ENCODE measurements at places on chromosomes 3 and 15.
A peak's percentile ranks its signal among the peaks of the same experiment; 100 is the strongest.

DNA sequence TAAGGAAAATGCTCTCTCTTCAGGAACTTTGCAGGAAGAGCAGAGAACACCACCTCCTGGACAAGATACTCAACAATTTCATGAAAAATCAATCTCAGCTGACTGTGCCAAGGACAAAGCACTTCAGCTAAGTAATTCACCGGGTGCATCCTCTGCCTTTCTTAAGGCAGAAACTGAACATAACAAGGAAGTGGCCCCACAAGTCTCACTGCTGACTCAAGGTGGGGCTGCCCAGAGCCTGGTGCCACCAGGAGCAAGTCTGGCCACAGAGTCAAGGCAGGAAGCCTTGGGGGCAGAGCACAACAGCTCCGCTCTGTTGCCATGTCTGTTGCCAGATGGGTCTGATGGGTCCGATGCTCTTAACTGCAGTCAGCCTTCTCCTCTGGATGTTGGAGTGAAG is 200.5 kb downstream of the AKAP13 start:
- DNase-seq = peak; percentile 61

GRCh38 chr3:10956531-10956930 is 36.0 kb upstream of the SLC6A1 start:
- DNase-seq = no peak

GRCh38 chr15:68419301-68420175 is 12.4 kb downstream of the ITGA11 start:
- no peak for DNase-seq

DNA sequence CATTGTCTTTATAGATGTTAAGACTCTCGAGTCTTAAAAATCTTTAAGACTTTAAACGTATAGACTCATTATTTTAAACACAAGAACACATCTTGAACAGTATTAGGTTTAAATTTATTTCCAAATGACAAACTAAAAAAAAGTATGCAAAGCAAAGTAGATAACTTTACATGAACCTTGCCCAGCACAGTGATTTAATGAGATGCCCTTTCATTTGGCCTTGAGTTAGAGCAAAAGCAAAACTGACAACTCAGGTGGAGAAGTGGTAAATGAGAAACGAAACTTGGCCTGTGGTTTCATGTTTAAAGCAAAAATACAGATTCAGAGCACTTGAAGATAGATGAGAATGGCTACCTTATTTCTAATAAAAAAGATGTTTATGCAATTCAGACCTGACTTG is 8.6 kb downstream of the GPR15 start:
- no peak for DNase-seq

DNA sequence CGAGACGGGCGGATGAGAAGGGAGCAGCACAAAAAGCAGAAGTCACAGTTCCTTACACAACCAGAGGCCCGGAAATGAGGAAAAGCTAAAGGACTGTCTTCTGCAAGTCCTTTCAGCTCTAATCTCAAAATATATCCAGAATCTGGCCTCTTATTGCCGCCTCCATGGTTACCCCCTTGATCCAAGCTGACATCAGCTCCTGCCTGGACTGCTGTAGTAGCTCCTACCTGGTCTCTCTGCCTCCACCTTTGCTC is 324.0 kb upstream of the ROPN1 start:
- no peak for DNase-seq

DNA sequence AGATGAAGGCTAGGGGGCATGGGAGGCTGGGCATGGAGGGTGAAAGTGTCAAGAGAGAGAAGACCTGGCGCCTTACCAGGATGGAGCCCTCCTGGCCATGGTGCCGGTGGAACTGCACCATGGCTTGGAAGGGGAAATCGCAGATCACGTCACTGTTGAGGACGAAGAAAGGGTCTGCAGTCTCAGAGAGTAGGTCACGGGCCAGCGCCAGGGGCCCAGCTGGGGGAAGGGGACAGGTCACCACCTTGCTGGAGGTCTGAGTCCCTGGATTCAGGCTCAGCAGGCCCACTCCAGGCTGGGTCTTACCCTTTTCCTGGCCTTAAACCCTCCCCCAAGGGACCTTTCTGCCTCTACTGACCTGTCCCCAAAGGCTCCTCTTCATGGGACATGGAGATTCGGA is 855 bp downstream of the GMPPB start:
- no peak for DNase-seq

DNA sequence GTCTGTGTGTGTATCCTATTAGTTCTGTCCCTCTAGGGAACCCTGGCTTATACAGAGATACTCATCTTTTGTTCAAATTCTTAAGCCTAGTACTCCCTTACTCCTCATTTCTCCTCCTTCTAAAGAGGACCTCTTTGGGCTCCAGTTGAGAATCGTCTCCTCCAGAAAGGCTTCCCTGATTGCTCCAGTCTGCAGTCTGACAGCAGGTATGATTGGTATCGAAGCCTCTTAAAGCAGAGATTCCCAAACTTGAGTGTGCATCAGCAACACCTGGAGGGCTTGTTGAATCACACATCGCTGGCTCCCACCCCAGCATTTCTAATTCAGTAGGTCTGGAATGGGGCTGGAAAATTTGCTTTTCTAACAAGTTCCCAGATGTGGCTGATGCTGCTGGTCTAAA is 60.9 kb upstream of the NMNAT3 start:
- DNase-seq = no peak

DNA sequence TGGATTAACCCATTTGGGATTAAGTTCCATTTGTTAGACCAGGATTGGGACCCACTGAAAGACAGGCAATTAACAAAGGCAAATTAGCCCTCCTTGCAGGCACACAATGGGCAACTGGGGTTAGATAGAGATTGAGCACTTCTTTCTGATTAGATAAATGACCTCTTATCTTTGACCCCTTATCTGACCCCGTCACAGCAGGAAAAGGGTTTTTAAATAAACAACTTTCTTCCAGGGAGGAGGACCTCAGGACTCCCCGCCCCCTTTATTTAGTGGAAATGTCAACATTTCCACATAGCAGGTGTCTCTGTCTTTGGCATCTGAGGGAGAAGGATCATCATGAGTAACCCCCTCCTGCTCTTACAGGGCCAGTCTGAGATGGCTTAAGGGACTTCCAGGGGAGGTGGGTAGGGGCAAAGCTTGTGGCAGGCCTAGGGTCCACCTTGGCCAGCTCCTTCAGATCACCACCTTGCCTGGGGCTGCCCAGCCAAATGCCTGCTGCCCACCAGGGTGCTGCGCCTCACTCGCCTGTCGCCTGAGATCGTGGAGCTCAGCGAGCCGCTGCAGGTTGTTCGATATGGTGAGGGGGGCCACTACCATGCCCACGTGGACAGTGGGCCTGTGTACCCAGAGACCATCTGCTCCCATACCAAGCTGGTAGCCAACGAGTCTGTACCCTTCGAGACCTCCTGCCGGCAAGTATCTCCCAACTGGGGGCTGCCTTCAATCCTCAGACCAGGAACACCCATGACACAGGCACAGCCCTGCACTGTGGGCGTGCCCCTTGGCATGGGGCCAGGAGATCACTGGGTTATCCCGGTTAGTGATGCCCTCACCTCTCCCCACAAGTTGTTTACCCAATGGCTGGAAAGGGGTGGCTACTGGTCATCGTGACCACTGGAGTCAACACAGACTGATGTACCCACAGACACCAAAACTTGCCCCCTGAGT is 2.6 kb upstream of the WDR6 start:
- no peak for DNase-seq

GRCh38 chr3:133038089-133038730 is at the start of gene TMEM108:
Gene TMEM108, plus strand, starts transcription at chr3:133038391.
- peak; percentile 33 for DNase-seq

DNA sequence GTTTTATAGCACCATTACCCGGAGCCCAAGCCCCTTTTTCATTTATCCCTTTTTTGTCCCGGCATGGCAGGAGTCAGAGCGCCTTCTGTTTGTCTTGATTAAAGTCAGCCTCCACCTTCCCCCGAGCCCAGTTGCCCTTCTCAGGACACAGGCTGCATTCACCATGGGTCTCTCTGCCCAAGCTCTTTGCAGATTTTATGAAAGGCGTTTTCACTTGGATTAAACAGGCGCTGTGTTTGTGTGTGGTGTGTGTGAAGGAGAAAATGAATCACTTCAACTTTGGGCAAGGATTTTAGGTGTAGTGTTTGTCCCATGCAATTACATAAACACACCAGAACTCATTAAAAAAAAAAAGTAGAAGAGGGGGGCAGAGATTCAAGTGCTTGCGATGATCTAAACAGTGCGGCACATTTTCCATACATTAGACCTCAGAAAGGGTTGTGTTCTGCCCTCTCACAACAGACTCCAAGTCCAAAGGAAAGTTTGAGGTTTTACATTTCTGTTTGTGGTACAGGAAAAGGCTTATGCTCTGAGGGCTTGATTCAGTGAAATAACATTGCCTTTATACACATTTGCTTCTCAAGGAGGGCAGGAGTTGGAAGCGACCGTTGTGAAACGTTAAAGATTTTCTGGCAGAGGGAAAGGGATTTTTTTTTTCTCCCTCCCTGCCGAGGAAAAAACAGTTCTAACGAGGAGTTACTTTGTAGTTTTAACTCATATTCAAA is 14.5 kb upstream of the IL16 start:
- DNase-seq = no peak

All from stimulated activated CD4-positive, alpha-beta T cell treated with anti-CD3 and anti-CD28 coated beads, Interleukin-1b, Interleukin-23, amount 100 ng/mL, for 48 hours (primary cell).